ENCODE measurements at places on chromosomes 4 and X. TPM values are rescaled to one million over a fixed set of nuclear protein-coding genes. Genes with fewer than 3 reads are reported as not detected.

The CXCL13 gene
- not detected for total RNA-seq

The FAM184B gene
- total RNA-seq: not detected

The FGF16 gene
- total RNA-seq: not detected

The MAGEA4 gene
- not detected for total RNA-seq

The HSFX2 gene
- total RNA-seq: 1.0 TPM

The STPG2 gene
- 0.66 TPM for total RNA-seq

The NXF2B gene
- total RNA-seq: 0.74 TPM

The TIGD2 gene
- total RNA-seq: 18.4 TPM

The FAM199X gene
- 14.9 TPM for total RNA-seq

The SHROOM4 gene
- 0.96 TPM for total RNA-seq

Measured in glutamatergic neuron (in vitro differentiated cells).